Natural killer cell (primary cell): ENCODE measurements at places on chromosomes 13 and 19. TPM values are rescaled to one million over a fixed set of nuclear protein-coding genes. Genes with fewer than 3 reads are reported as not detected.

DNA sequence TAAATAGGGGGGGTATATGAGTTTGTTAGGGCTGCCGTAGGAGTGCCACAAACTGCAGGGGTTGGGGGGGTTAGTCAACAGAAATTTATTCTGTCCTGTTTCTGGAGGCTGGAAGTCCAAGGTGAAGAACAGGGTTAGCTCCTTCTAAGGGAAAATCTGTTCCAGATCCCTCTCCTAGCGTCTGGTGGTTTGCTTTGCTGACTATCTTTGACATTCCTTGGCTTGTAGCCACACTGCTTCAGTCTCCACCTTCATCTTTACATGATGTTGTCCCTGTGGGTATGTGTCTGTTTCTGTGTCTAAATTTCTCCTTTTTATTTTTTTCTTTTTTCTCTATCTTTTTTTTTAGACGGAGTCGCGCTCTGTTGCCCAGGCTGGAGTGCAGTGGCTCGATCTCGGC is 8.1 kb upstream of the ICAM1 start:
- peaks cover 11% of the 10 kb centered on the region for H3K36me3 ChIP-seq
- H3K4me1 ChIP-seq: peaks cover 3% of the 10 kb centered on the region
- no peaks in the 10 kb centered on the region for H3K27me3 ChIP-seq
- no peak overlapping the region for H3K4me3 ChIP-seq
- no peak for DNase-seq
- no peak overlapping the region for H3K27ac ChIP-seq

Gene PSG6
- total RNA-seq: not detected

DNA sequence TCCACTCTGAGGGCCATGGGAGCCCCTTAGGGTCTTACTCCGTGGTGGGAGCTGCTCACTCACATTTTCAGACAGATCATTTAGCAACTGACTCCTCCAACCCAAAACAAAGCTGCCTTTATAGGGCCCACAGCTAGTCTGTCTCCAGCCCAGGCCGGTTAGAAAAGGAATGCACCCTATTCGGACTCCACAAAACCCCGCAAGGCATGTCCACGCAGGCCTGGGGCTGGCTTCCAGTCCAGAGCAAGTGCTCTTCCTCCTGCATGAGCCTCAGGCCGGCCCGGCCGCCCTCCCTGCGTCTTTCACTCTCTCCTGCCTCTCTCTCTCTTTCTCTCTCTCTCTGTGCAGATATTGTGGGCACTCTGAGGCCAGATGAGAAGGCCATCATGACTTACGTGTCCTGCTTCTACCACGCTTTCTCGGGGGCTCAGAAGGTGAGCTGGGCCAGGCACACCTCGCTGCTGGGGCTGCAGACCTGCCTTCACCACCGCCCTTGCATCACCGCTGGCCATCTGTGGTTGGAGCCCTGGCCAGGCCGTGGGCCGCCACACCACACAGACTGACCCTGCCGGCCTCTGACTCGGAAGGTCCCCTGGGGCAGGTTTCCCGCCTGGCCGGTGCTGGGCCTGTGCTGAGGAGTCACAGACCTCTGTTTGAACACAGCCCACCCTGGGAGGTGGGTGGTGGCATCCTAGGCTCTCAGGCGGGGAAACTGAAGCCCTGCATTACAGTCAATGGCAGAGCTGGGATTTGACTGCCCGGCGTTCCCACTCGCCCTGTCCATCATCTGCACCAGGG is 33.1 kb downstream of the CAPN12 start:
- no peak overlapping the region for H3K27ac ChIP-seq
- DNase-seq: no peak
- peaks cover 8% of the 10 kb centered on the region for H3K4me1 ChIP-seq
- H3K4me3 ChIP-seq: no peak overlapping the region
- no peaks in the 10 kb centered on the region for H3K27me3 ChIP-seq
- peaks cover 93% of the 10 kb centered on the region for H3K36me3 ChIP-seq

Gene SMIM44
- total RNA-seq: not detected

DNA sequence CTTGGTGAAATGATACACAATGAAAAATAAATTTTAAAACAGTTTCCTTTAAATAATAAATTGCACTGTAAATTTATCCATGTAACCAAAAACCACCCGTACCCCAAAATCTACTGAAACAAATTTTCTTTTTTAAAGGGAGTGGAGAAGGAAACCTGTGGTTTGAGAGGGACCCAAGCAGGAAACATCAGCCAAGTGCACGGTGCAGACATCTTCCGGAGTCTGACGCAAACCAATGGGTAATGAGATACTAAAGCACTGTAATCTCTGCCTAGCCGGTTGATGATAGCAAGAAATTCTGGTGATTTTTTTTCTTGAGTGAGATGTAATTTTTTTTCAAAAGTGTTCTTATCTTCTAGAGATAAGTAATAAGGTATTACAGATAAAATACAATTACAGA is 115.4 kb downstream of the ABCC4 start:
- peak overlapping the region; percentile 8 for H3K4me3 ChIP-seq
- peak; percentile 84 for DNase-seq

Gene FAM124A
- total RNA-seq: not detected

Gene FFAR1
- total RNA-seq: 0.30 TPM

- no peak for DNase-seq
- H3K4me3 ChIP-seq: no peak overlapping the region
- H3K27me3 ChIP-seq: no peaks in the 10 kb centered on the region
- H3K27ac ChIP-seq: no peak overlapping the region
- H3K36me3 ChIP-seq: no peaks in the 10 kb centered on the region
Observed at GRCh38 chr19:50352242-50352641, 13.2 kb downstream of the NAPSA start.

- H3K36me3 ChIP-seq: no peaks in the 10 kb centered on the region
- no peak overlapping the region for H3K27ac ChIP-seq
- H3K4me3 ChIP-seq: no peak overlapping the region
- DNase-seq: no peak
- no peaks in the 10 kb centered on the region for H3K4me1 ChIP-seq
Observed at GRCh38 chr13:46529216-46529919, 23.6 kb upstream of the LRCH1 start.

Gene ZNF578
- 4.1 TPM for total RNA-seq

Gene TBXA2R
- total RNA-seq: 2.1 TPM

GRCh38 chr13:93680329-93680728 is 453.7 kb downstream of the GPC6 start:
- H3K4me1 ChIP-seq: no peaks in the 10 kb centered on the region
- H3K36me3 ChIP-seq: no peaks in the 10 kb centered on the region
- no peak overlapping the region for H3K4me3 ChIP-seq
- H3K27ac ChIP-seq: no peak overlapping the region

DNA sequence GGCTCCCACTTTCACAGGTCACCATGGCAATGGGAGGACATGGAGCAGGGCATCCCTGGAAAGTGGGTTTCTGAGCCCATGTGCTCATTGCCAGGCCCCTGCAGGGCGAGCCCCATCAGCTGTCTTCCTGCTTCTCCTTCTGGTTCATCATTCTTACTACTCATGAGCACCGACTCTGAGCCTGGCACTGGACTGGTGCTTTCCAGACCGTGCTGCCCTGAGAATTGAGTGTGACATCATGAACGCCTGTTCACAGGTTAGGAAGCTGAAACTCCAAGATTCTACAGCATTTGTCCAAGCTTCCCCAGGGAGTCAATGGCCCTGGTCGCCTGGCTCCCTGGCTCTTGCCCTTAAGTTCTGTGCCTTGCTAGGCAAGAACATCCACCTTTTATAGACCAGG is 210.4 kb upstream of the ZNF536 start:
- H3K27me3 ChIP-seq: no peaks in the 10 kb centered on the region
- H3K36me3 ChIP-seq: no peaks in the 10 kb centered on the region
- H3K4me1 ChIP-seq: no peaks in the 10 kb centered on the region

GRCh38 chr13:36715841-36716240 is 42.0 kb downstream of the SERTM1 start:
- H3K4me3 ChIP-seq: no peak overlapping the region
- no peak for DNase-seq
- H3K4me1 ChIP-seq: no peaks in the 10 kb centered on the region
- H3K27me3 ChIP-seq: no peaks in the 10 kb centered on the region
- H3K36me3 ChIP-seq: no peaks in the 10 kb centered on the region

- H3K4me1 ChIP-seq: peaks cover 19% of the 10 kb centered on the region
- H3K27ac ChIP-seq: peak overlapping the region; percentile 77
- no peaks in the 10 kb centered on the region for H3K27me3 ChIP-seq
Observed at GRCh38 chr19:39481229-39481545, 549 bp downstream of the TIMM50 start.

DNA sequence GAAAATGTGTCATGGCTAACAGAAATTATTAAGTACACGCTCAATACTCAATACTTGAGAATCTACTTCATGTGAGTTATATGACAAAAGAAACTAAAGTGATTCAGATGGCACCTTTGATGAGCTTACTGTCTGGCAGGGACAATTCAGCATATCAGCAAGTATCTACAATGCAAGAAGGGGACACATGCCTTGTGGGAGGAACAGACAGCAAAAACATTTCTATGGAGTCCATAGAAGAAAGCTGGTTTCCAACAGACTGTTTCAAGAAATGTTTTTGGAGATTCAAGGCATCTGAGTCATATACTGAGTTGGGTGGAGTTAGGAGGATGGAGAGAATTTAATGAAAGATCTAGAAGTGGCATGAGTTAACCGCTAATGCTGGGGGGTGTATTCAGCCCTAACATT is 54.7 kb downstream of the MBNL2 start:
- no peak overlapping the region for H3K27ac ChIP-seq
- DNase-seq: no peak
- peaks cover 3% of the 10 kb centered on the region for H3K4me1 ChIP-seq
- H3K36me3 ChIP-seq: peaks cover 20% of the 10 kb centered on the region
- H3K4me3 ChIP-seq: no peak overlapping the region
- H3K27me3 ChIP-seq: no peaks in the 10 kb centered on the region

DNA sequence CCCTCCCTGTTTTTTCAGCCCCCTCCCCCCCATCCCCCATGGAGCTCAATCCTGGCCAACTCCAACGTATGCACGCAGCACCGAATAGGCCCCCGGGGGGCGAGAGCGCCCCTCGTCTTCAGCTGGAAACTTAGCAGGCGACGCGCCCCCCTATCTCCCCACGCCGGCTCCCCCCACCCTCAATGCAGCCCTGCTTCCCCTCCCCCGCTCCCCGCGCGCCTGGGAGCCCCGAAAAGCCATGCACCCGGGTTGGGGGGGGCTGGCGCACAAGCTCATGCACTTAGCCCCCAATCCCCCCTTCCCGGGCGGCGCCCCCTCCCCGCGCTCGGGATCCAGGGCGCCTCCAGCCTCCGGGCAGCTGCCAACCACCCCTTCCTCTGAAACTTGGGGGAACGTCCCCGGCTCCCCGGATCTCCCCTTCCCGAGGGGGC is 508 bp downstream of the ZBTB7A start:
- peak; percentile 48 for DNase-seq
- no peaks in the 10 kb centered on the region for H3K27me3 ChIP-seq
- H3K4me1 ChIP-seq: peaks cover 61% of the 10 kb centered on the region
- peak overlapping the region; percentile 84 for H3K27ac ChIP-seq

- no peak overlapping the region for H3K27ac ChIP-seq
- peaks cover 2% of the 10 kb centered on the region for H3K36me3 ChIP-seq
- no peak overlapping the region for H3K4me3 ChIP-seq
- DNase-seq: peak; percentile 80
Observed at GRCh38 chr19:44657211-44657921, 13.7 kb downstream of the PVR start.

Gene ENOX1
- not detected for total RNA-seq

Gene ADGRL1
- total RNA-seq: 52.7 TPM

GRCh38 chr19:29690842-29691241 is 24.2 kb downstream of the C19orf12 start:
- H3K27me3 ChIP-seq: no peaks in the 10 kb centered on the region
- DNase-seq: peak; percentile 86
- no peak overlapping the region for H3K4me3 ChIP-seq
- H3K27ac ChIP-seq: peak overlapping the region; percentile 24
- H3K4me1 ChIP-seq: peaks cover 20% of the 10 kb centered on the region
- no peaks in the 10 kb centered on the region for H3K36me3 ChIP-seq

- H3K4me3 ChIP-seq: no peak overlapping the region
- peaks cover 5% of the 10 kb centered on the region for H3K27me3 ChIP-seq
- no peak for DNase-seq
Observed at GRCh38 chr19:46181388-46181779, 33.3 kb downstream of the IGFL2 start.

GRCh38 chr13:54029720-54030119 is 1001.1 kb downstream of the OLFM4 start:
- H3K27ac ChIP-seq: no peak overlapping the region
- H3K27me3 ChIP-seq: no peaks in the 10 kb centered on the region
- H3K36me3 ChIP-seq: no peaks in the 10 kb centered on the region
- no peak overlapping the region for H3K4me3 ChIP-seq

GRCh38 chr13:114140906-114141250 is 8.5 kb upstream of the RASA3 start:
- H3K27ac ChIP-seq: peak overlapping the region; percentile 68
- H3K4me3 ChIP-seq: no peak overlapping the region
- H3K4me1 ChIP-seq: peaks cover 68% of the 10 kb centered on the region
- peak; percentile 73 for DNase-seq
- no peaks in the 10 kb centered on the region for H3K36me3 ChIP-seq

DNA sequence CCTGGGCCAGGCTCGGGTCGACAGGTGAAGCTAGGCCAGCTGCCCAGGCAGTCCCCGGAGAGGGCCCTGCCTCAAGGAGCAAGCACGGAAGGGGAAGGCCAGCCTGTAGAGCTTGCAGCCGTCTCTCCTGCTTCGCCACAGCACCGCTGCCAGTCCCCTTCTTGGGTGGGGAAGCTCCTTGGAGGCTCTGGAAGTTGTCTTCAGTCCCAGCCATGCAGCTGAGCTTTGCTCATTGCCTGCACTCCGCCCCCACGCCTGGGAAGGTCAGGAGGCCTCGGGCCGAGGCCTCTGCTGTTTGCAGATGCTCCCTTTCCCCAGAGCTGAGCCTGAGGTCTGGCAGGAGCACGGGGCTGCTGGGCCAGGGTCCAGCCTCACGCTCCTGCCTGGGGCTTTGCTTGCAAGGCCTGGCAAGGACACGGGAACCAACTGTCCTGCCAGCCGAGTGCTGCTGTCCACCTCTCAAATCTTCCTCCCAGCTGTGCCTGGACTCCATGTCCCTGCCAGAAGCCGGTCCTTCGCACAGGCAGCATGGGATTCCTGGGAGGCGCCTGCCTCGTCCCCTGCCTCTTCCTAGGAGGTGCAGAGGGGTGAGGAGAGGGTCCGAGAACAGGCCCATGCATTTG is 13.3 kb downstream of the PLEKHF1 start:
- peaks cover 97% of the 10 kb centered on the region for H3K4me1 ChIP-seq
- peak overlapping the region; percentile 7 for H3K27ac ChIP-seq
- H3K4me3 ChIP-seq: no peak overlapping the region
- no peak for DNase-seq

- H3K4me1 ChIP-seq: peaks cover 98% of the 10 kb centered on the region
- peak overlapping the region; percentile 41 for H3K4me3 ChIP-seq
- H3K27ac ChIP-seq: peak overlapping the region; percentile 99
- H3K36me3 ChIP-seq: no peaks in the 10 kb centered on the region
- DNase-seq: peak; percentile 83
- H3K27me3 ChIP-seq: no peaks in the 10 kb centered on the region
Observed at GRCh38 chr19:14369399-14370168, 11.7 kb upstream of the ADGRE5 start.

DNA sequence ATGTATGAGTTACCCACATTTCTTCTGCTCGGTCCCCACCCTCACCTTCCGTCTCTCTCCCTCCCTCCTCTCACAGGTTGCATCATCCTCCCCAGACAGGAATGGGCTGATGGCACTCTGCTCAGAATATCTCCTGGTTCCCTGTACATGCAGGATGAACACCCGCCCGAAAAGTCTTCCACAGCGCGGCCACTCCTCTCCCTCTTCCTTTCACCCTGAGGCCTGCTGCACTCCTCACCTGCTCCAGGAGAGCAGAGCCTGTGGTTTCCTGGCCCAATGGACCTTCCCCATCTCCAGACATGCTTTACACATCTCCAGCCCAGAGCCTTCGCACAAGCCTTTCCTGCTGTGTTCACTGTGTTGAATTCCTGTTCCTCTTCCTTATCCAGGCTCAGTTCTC is 40.9 kb downstream of the GSX1 start:
- no peak overlapping the region for H3K27ac ChIP-seq
- H3K27me3 ChIP-seq: peaks cover 9% of the 10 kb centered on the region
- no peak overlapping the region for H3K4me3 ChIP-seq
- no peak for DNase-seq
- H3K4me1 ChIP-seq: peaks cover 5% of the 10 kb centered on the region
- H3K36me3 ChIP-seq: no peaks in the 10 kb centered on the region
